ENCODE measurements at places on chromosomes 4 and X.

GRCh38 chr4:6727081-6727942, 11.3 kb downstream of the BLOC1S4 start:
- DNase-seq = no peak

- no peak for DNase-seq
These were observed at the start of gene TAF7L for GRCh38 chrX:101290957-101291603. TAF7L (minus strand) TSS chrX:101291334; CDS start chrX:101287543, 3,791 bp downstream.

DNA sequence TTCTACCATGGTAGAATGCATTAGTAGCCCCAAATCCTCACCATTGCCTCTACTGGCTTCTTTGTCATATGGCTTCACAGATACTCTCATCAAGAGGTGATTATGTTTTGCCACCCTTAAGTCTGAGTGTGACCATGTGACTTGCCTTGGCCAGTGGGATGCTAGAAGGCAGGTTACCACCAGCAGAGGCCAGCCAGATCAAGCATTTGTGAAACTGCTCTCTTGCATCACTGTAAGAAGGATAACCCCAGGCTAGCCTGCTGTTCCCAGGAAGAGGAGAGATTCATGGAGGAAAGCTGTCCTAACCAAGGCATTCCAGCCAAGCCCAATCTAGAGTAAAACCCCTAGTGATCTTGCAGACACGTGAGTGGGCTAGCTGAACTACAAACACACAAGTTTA, 46.8 kb downstream of the USP46 start:
- DNase-seq = no peak

GRCh38 chr4:143109376-143109775, 75.3 kb upstream of the USP38 start:
- DNase-seq = no peak

DNA sequence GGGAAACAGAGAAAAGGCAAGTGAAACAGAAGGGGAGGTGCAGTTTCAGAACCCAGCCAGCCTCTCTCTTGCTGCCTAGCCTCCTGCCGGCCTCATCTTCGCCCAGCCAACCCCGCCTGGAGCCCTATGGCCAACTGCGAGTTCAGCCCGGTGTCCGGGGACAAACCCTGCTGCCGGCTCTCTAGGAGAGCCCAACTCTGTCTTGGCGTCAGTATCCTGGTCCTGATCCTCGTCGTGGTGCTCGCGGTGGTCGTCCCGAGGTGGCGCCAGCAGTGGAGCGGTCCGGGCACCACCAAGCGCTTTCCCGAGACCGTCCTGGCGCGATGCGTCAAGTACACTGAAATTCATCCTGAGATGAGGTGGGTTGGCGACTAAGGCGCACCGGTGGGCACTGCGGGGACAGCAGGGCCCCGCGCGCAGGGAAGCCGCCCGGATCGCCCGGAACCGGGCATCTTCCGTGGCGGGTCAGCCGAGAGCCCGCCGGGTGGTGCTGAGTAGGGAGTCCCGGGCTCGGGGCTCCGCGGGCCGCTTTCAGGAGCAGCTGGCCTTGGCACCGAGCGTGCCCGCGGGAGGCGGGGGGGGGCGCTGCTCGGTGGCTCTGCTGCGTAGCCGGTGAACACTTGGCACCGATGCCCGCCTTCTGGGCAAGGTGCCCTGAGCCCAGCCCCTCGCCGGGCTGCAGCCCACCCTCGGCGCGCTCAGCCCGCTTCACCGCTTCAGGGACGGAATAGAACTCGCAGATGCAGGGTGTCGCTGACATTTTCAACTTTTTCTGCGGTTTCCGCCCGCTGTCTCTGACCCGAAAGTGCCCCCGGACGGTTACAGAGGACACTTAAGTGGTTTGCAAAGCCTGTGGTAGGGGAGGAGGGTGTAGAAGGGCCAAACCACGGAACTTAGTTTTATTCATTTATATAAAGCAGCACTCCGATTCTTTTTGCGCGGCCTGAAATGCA, at the start of gene CD38:
Gene CD38, plus strand, starts transcription at position 40 of the 953 bp plus-strand sequence. Its CDS starts 87 bp downstream, at position 127.
- peak; percentile 74 for DNase-seq

DNA sequence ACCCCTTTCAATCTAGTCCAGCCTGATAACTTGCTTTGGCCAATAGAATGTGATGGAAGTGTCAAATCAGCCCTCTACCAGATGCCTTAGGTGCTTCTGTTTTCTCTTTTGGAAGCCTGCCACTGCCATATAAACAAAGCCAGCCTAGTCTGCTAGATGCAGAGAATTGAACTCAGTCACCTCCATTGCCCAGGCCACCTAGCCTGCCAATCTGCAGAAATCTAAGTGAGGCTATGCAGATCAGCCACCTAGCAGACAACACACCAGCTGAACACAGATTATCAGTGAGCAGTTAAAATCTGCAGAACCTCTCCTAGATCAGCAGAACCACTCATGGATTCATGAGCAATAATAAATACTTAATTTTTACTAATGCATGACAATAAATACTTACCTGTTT, 1108.2 kb downstream of the PCDH18 start:
- DNase-seq = no peak

DNA sequence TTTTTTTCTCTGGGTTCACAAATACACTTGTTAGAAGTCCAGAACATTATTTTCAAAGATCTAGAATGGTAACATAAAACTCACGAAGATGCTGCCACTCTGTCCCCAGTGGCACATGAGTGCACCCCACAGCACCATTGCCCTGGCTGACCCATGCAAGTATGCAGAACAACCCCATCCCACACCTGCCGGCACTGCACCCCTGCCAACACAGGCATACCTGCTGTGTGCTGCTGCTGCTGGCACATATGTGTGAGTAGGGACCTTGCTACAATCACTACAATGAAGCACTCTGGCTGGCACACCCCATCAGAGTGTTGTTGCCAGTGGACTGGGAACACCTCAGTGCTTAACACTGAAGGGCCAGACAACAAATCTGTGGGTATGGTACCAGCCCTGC, 66.9 kb downstream of the CISD2 start:
- DNase-seq = no peak

DNA sequence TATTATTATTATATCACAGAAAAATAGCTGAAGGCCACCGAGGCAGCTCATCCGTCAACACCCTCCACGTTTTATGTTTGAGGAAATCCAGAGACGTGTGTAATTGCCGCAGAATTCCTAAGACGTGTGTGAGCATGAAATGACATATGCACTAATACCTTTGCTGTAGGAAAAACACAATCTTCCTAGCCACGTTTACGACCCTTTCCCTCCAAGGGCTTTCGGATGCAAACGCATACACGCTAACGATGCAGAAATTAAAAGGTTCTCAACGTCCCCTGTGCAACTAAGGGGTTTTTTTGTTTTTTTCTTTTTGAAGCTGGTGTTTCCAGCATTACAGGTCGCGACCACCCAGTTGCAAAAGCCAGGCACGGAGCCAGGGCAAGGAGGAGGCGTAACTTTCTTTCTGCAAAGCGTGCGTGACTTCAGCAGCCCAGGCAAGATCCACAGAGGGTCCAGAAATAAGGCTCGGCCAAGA, 33.8 kb downstream of the CRLF2 start:
- DNase-seq = no peak

- DNase-seq = no peak
These were observed 41.8 kb downstream of the C4orf50 start for GRCh38 chr4:5976431-5976830.

- no peak for DNase-seq
These were observed at the start of gene RUFY3 for GRCh38 chr4:70721747-70722146. RUFY3 (plus strand) TSS chr4:70721964; CDS start chr4:70722574, 610 bp downstream.

- no peak for DNase-seq
These were observed 365.6 kb upstream of the EDA2R start for GRCh38 chrX:67004451-67004850.

- DNase-seq = no peak
These were observed 52.4 kb upstream of the IL21 start for GRCh38 chr4:122673252-122673651.

- no peak for DNase-seq
These were observed 429.1 kb upstream of the FTHL17 start for GRCh38 chrX:31500921-31501320.

- DNase-seq = no peak
These were observed 190.6 kb downstream of the GC start for GRCh38 chr4:71593311-71593710.

- no peak for DNase-seq
These were observed 228.2 kb downstream of the ADGRA3 start for GRCh38 chr4:22287631-22288030.

GRCh38 chr4:180164799-180165198, 2078.4 kb upstream of the TENM3 start:
- no peak for DNase-seq

DNA sequence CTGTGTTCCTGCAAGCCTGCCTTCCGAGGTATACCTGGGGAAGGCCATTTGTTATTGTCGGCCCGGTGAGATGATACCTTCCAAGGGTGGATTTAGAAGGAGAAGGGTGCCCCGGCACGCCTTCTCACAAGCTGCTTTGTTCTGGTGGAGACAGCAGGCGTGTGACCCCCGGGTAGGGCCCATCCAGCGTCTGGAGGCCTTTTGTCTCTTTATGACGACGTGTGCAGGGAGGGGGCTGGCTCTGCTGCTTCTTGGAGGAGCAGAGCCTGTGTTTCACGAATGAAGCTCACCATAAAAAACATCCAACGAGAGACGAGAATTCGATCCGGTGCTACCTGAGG, 45.3 kb downstream of the SHOX start:
- no peak for DNase-seq

- no peak for DNase-seq
These were observed 237.8 kb upstream of the ADGRL3 start for GRCh38 chr4:60962286-60962685.

GRCh38 chr4:67162690-67163089, 382.6 kb downstream of the CENPC start:
- DNase-seq = no peak

DNA sequence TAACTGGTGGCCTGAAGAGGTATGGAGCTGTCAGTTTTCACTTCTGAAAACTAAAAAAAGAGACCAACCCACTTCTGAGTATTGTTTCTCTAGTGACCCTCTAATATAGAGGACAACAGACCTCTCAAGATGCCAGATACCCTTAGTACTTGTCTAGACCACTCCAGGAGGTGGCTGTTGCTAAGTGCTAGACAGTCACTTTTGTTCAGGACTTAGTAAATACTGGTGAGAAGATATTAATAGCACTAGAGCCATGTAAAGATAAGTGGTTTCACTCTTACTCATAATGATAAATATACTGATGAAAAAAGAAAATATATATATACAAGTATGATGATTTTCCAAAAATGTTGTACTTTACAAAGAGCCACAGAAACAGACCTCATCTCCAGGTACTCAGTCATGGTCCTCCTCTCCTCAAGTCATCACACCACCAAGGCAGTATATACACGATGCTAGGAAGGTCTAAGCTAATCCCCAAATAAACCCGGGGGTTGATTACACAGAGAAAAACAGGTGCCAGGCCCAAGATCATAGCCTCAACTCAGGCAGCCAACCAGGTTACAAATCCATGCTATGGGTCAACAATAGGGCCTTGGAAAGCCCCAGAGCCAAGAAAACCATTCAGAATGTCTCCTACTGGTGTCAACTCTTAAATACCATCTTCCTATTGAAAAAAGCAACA, 66.9 kb downstream of the ARHGEF9 start:
- DNase-seq = no peak

GRCh38 chr4:121255986-121256750, 92.0 kb upstream of the TNIP3 start:
- DNase-seq = peak; percentile 45

GRCh38 chr4:80587871-80588385, 252.4 kb downstream of the CFAP299 start:
- DNase-seq = no peak

DNA sequence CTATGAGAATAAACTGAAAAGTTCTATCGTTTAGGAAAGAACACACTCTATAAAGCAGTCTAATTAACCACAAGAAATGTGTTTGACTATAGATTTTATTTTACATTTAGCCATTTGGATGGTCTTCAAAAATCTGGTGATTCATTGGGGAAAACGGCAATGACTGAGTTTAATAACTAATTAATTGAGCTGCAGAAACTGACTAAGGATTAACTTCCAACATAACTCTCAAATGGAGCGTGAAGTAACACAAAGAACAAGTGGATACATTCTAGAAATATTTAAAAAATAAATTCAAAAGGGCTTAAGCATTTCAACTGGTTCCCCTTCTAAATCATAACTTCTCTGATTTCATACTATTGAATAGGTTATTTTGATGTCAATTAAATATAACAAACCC, 1582.4 kb downstream of the PCDH18 start:
- DNase-seq = no peak

DNA sequence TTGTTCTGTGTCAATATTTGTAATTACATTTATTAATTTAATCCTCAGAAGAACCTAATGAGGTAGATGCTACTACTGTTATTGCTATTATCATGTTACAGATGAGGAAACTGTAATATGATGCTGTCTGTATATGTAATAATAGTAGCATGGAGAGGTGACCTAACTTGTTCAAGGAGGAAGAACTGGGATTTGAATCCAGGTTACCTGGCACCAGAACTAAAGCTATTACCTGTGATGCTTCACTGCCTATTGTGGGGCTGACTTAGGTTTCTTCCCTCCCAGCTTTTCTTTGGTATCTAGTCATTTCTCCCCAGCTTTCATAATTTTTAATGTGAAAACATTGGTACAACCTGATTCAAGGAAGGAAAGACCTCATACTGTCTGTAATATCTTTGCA, 43.6 kb downstream of the RAPGEF2 start:
- no peak for DNase-seq

DNA sequence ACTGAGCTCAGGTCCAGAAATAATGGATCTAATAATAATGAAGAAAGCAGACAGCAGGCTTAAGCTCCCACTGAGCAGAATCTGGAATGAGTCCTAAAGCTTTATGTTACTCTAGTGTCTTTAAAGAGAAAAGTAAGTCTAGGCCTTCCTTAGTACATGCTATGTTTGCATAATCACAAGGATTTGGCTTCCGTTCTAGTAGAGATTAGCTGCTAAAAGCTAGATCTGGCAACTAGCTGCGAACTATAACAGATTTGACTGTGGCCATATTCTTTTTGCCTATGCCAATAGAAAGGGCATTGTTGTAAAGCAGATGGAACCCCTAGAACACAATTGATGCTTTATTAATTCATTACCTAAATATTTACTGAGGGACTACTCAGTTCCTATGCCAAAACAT, 19.0 kb downstream of the COX7B2 start:
- no peak for DNase-seq

DNA sequence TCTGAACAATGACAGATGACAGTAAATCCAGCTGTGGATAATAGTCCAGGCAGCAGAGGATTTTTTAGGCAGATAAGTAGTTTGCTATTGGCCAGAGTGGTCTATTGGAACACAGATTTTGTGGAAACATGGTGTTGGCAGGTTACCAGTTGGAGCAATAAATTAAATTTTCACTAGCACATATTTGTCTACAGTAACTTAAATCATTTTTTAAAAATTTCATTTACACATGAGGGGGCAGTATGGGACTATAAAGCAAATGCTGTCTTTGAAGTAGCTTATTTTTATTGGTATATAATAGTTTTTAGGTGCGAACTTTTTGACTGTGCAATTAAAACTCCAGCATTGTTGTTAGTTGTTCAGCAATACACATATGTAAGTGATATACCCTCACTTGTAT, 289.8 kb downstream of the ARHGAP10 start:
- DNase-seq = no peak

GRCh38 chr4:176668324-176668723, 124.4 kb downstream of the VEGFC start:
- no peak for DNase-seq

DNA sequence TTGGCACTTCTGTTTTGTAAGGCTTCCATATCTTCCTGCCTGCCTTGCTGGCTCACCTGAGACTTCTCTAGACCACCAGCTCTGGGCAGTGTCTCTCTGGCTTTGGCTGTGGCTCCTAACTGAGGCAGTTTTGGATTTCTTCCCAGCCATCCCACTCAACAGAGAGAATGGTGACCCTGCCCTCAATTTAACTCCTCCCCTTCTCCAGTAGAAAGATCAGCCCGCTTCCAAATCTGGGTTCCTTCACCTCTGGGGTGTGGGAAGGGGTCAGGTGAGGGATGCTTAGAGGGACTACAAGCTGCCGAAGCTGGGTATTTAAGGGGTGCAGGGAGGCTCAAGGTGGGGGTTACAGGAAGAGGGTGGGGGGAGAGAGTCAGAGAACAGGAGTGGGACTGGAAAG, 23.7 kb downstream of the NAP1L5 start:
- no peak for DNase-seq

All from activated T-cell treated with anti-CD3 and anti-CD28 coated beads, Interleukin-2, amount 50 U/mL, for 24 hours (primary cell).